ENCODE measurements at places on chromosomes 1 and 21.

DNA sequence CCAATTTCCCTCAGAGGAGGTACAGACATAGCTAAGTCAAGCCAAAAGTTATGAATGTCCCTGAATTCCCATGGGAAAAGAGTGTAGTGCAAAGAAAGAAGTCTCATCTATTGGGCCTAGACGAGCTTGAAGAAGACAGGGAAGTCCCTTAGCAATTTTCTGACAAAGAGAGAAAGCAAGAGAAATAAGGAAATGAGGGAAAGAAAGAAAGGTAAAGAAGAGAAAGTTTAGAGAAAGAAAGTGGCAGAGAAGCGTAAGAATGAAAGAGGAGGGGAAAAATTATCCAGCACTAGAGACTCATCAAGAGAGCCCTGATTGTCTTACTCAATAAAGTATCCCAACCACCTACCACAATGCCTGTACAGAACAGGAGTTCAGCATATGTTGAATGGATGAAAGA lies 40.6 kb upstream of the FOXD3 start:
- no peak for DNase-seq

GRCh38 chr1:56065729-56066128 lies 513.6 kb downstream of the PLPP3 start:
- no peak for DNase-seq

- DNase-seq, result no peak
Observed at GRCh38 chr1:226762988-226763904, 24.2 kb upstream of the ITPKB start.

DNA sequence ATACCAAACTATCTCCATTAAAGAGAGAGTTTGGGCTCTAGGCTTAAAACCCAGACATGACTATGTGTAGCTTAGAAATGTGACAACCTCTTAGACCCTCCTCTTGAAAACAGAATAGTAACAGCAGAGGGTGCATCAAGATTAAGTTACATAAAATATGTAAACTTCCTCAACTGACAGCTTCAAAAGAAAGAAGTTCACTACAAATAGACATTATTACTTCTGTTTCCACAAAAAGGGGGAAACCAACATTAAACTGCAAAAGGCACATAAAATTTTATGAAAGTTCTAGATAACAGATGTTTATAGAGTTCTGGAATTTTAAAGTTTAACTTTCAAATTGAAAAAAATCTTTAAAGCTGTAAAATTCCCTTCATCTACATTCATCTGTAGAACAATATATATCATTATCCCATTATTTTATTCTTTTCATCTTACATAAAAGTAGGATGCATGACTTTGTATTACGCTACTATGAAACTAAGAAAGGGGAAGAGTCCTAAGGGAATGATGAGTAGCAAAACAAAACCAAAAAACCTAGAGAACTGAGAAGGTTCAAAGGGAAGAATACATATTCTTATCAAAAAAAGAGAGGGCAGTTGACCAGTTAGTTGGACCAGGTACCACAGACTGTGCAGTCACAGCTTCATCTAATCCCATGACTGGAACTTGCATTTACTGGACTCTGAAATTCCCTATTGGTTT lies 177.0 kb downstream of the SIPA1L2 start:
- DNase-seq, result no peak

- no peak for DNase-seq
Observed at GRCh38 chr1:59597420-59598119, 217.2 kb upstream of the HOOK1 start.

DNA sequence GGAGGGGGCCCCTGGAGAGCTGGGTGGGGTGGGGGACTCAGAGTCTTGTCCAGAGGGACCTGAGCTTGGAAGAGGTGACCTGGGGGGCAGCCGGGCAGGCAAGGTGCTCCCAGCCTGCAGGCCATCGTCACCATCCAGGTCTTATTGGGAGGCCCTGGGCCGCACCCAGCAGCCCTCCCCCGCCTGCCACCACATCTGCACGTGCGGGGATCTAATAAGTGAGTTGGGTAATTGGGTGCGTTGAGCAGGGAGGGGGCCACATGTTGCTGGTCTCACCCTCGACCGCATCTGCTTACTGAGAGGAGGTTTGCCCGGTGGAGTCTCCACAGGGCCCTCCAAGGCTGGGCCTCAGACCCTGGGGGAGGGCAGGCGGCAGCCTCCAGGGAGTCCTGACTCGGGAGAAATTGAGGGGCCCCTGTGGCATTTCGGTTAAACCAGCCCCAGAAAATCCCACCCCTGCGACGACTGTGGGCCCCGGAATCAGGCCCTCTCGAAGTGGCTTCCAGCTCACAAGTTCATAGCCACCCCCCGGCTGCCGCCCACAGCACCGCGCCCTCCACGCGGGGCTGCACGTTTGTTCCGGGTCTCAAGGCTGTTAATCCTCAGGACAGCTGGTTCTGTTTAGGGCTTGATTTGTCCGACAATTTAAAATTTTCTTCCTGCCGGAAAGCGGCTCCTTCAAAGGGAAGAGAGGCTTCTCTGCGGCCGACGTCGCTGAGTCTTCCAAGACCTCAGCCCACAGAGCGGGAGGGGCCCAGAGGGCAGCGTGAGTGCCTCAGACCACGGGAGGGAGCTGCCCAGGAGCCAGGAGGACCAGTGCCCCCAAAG lies 14.7 kb upstream of the COL6A2 start:
- DNase-seq, result peak; percentile 52

- no peak for DNase-seq
Observed at GRCh38 chr1:65255035-65255655, 54.2 kb upstream of the DNAJC6 start.

GRCh38 chr1:222970040-222970439 lies 155.2 kb downstream of the DISP1 start:
- no peak for DNase-seq

- DNase-seq, result no peak
Observed at GRCh38 chr1:211701733-211702132, 26.3 kb upstream of the NEK2 start.

GRCh38 chr1:101284021-101284420 lies 47.2 kb downstream of the S1PR1 start:
- no peak for DNase-seq

- DNase-seq, result peak; percentile 97
Observed at GRCh38 chr1:201713086-201713810, 115.7 kb upstream of the IPO9 start.

- DNase-seq, result no peak
Observed at GRCh38 chr1:43466403-43466802, 12.7 kb upstream of the HYI start.

- no peak for DNase-seq
Observed at GRCh38 chr1:1213345-1214265, at the start of gene TNFRSF4. Gene TNFRSF4, minus strand, starts transcription at chr1:1214153. Its CDS starts 26 bp downstream, at chr1:1214127.

- no peak for DNase-seq
Observed at GRCh38 chr1:60765204-60765603, 317.2 kb upstream of the NFIA start.

- no peak for DNase-seq
Observed at GRCh38 chr1:167430134-167430848, 88.0 kb downstream of the CD247 start.

DNA sequence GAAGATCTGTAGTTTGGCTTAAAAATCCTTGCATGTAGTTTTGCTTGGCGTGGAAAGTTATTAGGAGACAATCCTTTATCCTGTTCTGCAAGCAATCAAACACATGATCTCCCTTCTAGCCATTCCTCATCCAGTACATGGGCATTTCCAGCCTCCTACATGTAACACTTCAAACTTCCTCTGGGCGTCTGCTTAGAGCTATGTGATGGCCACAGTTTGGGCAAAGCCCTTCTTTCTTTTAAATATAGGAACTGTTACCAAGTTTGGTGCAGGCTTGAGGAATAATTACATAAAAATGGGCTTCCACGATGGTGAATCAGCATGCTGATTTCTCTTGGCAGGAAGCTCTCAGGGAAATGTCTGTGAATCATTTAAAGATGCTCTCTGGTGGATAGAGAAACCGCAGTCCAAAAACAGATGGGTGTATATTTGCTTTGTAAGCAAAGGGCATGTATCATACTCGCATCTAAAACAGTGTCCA lies 176.9 kb upstream of the FMN2 start:
- DNase-seq, result no peak

DNA sequence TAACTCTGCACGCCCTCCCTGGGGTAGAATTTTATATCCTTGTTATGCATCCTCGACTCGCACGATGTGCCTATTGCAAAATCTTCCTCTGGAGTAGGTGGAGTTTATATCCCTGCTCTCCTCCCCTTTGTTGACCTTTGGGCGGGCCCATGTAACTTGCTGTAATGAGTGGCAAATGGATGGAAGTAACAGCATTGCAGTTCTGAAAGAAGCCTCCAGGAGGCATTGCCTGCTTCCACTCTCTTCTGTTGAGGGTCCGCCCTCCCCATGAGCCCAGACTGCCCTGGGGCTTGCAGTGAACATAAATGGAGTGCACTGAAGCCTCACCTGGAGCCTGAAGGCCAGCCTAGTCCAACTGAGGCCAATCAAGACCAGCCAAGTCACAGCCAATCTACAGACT lies 62.2 kb upstream of the GRIK3 start:
- no peak for DNase-seq

DNA sequence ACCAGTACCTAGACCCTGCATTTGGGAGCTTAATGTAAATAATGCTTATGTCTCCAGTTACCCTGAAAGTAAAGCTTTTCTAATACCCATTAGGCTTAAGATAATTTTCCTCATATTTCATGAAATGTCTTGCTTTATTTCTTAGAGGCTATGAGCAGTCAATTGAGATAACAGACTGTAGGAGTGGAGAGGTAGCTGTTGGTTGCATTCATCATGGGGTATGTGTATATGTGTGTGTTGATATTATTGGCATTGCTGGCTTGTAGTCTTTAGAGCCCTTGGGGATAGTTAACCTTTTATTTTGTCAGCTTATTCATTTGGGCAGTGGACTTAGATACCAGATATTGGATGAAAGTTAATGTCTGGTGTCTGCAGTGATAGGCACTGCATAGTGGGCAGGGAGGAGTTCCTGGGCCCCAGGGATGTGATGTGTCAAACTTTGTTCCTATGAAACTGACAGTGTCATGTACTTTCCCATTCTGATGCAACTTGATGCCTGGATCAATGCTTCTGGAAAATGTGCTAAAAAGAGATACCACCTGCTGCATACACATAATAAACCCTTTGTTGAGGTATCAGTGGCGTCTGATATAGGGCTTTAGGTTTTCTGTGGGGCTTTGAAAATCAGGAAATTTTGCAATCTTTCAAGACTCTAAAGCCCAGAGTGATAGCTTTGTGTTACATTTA lies 83.9 kb downstream of the MAST2 start:
- no peak for DNase-seq

DNA sequence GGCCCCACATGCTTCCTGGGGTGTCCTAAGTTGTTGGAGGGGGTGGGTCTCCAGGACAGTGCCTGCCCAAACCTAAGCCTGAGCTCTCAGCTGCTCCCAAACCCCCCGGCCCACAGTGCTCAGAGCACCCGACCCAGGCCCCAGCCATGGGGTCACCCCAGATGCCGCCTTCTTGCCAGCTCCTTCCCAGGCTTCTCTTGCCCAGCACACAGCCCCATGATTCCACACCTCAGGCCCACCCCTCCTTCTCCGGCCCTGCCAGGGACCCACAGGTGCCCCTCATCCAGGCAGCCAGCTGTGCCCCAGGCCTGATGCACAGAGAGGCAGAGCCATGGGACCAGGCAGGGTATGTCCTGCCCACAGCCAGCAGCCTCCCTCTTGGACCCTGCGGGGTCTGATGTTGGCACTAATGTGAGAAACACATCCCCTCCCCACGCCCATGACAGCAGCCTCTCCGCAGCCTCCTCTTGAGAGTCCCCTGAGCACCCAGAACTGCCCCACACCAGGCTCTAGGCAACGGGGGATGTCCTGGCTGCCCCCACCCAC lies 4.9 kb downstream of the WNT9A start:
- DNase-seq, result peak; percentile 12

- DNase-seq, result no peak
Observed at GRCh38 chr21:18369115-18369514, 34.5 kb downstream of the TMPRSS15 start.

GRCh38 chr1:197124376-197124775 lies 22.1 kb downstream of the ASPM start:
- no peak for DNase-seq

- DNase-seq, result peak; percentile 25
Observed at GRCh38 chr1:93908394-93909145, 660 bp downstream of the GCLM start.

- DNase-seq, result no peak
Observed at GRCh38 chr1:119549719-119550132, 42.7 kb downstream of the HSD3B1 start.

- DNase-seq, result no peak
Observed at GRCh38 chr1:235657269-235657668, 7.7 kb upstream of the GNG4 start.

DNA sequence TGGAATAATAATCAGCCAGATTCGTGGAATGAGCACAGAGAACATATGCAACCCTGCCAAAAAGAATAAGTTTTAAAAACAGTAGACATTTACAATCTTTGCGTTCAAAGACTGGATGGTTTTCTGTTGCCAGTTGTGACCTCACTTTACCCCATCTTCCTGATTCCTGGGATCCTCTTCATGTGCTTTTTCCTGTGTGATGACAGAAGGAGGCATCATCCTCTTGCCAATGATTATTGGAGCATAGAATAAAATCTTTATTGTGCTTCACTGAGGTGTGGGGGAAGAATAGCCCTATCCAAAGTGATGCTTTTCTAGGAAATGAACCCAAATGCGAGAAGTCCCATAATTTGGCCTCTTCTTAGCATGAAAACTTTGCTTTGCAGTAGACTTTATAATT lies 15.0 kb upstream of the BARHL2 start:
- DNase-seq, result no peak

DNA sequence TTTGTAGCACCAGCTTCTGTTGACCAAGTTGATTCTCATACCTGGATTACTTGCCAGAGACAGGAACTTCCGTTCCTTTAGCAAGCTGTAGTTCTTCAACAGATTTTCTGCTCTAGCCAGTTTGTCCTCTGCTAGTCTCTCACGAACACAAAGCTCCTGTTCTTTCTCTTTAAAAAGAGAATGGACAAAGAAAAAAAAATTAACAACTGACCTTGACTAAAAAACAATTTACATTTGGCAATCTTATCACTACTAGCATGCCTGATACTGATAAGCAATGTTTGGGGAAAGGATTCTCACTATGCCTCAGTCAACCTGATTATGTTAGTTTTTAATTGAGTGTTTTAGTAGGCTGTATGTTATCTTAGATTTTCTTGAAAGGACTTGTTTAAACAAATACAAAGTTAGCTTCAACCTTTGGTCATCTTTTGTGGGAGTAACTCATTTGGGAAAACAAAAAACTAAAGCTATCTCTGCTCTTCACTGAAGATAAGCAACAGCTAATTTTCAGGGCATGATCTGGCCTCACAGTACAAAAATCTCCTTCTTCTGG lies 8.3 kb downstream of the NEK2 start:
- no peak for DNase-seq

DNA sequence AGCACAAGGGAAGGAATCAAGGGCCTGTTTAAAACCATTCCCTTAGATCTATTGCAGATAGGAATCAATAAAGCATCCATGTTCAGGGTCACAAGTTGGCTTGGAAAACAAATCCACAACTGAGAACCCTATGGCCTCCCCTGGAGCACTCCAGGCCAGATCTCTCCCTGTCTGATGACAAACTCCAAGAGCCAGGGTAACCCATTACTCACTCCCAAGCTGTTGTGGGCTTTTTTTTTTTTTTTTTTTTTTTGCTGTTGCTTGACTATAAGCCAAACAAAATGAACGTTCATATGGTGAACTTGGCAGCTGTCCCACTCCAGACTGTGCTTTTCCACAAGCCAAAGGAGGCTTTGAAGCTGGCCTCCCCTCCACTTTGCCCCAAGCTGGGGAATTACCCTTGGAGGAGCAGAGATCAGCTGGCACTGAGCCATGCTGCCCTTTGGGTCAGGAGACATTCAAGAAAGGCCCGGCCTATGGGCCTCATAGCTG lies 35.7 kb upstream of the VAV3 start:
- DNase-seq, result peak; percentile 33
